Cerebellar cortex (tissue), 1 donor: ENCODE measurements at places on chromosomes 13 and 19.

- DNase-seq = peak; percentile 5
Measured at GRCh38 chr13:85286081-85286480, 513.1 kb downstream of the SLITRK6 start.

DNA sequence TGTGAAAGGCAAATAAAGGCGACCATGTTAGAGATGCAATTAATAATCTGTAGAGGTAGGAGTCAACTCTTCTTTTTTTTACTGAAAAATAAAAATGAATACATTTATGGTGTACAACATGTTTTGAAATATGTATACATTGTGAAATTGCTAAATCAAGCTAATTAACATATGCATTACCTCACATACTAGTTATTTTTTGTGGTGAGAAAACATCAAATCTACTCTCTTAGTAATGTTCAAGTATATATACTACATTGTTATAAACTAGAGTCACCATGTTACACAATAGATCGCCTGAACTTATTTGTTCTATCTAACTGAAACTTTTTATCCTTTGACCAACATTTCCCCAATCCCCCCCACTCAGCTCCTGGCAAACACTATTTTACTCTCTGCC lies 143.2 kb downstream of the POU4F1 start:
- DNase-seq = no peak

GRCh38 chr13:90120026-90120425 lies 1227.5 kb upstream of the MIR17HG start:
- DNase-seq = no peak

GRCh38 chr13:78100486-78100885 lies 181.9 kb upstream of the EDNRB start:
- no peak for DNase-seq
